ENCODE measurements at places on chromosomes 11 and 22.

DNA sequence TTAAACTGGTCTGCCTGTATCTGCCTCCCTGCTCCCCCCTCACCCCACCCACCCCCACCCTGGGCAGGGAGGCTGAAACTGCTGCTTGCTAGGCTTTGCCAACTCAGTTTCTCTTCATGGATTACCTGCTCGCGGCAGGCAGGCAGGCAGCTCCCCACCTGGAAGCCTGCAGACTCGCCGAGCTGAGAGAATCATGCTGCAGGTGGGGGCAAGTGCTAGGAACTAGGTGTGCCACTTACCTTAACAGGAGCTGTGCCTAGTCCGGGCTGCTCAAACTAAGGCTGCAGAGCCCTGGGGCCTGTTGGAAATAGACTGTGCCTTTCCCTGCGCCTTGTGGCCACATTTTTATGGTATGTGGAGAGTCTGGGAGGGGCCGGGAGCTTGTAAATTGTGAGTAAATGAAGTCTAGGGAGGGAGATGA, 30.3 kb downstream of the MARK2 start:
- DNase-seq, result peak; percentile 76

- DNase-seq, result no peak
These were observed 3.3 kb upstream of the TYMP start for GRCh38 chr22:50532824-50533796.

GRCh38 chr11:27100534-27100933, 59.9 kb downstream of the BBOX1 start:
- DNase-seq, result no peak

GRCh38 chr11:68867066-68867465, 25.4 kb upstream of the CPT1A start:
- no peak for DNase-seq

DNA sequence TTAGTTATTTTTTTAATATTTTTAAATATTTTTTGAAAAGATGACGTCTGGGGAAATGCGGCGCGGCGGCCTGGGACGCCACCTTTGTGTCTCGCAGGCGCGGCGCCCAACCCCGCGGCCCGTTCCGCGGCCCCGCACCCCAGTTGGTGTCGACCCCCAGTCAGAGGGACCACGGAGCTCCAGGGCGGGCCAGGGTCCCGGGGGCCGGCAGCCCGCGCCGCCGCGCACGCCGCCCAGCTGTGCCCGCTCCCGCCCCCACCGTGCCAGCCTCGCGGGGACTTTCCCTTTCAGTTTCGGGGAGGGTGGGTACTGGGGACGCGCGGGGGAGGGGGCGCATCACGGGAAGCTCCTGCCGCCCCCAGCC, 1.6 kb downstream of the CCND1 start:
- DNase-seq, result peak; percentile 59

GRCh38 chr11:115237578-115237977, 266.6 kb downstream of the CADM1 start:
- DNase-seq, result no peak

DNA sequence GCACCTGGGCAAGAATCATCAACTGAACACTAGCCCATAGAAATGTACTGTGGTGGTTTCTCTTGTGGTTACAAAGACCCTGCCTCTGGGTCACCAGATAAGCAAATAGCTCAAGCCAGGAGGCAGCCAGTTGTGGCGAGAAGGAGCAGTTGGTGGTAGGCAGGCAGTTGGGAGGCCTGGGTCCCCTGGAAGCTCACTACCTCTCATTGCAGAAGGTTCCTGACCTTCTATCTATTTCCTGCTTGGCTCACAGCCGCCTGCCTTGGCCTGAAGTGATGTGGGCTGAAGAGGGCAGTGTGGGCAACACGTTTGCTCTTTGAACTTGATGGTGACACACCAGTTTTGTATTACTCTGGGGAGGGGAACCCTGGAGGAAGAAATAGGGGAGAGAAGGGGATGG, 34.7 kb downstream of the NECTIN1 start:
- peak; percentile 61 for DNase-seq
